GM20000 (cell line): ENCODE measurements at places on chromosomes 5 and 9.
A peak's percentile ranks its signal among the peaks of the same experiment; 100 is the strongest.

- no peak for DNase-seq
Observed at GRCh38 chr9:3526997-3527940, 1.5 kb upstream of the RFX3 start.

- DNase-seq = no peak
Observed at GRCh38 chr5:174732036-174733020, 7.9 kb downstream of the MSX2 start.

DNA sequence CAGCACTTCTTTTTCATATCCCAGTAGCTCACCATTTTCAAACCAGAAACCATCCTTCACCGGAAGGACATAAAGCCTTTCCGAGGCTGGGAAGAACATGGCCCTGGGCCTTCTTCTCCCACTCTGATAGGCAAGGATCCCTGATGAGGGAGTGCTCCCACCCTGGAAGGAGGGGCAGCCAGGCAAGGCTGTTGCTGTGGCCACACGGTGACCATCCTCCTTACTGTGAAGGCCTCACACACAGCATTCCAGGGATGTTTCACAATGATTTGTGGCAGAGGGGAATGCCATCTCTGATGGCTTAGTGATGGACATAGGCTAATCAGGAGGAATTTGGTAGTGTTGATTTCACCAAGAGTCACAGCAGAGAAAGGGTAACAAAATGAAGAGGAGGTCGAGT, 130.7 kb downstream of the ADAMTS12 start:
- DNase-seq = no peak

GRCh38 chr5:39714036-39714698, 289.4 kb upstream of the DAB2 start:
- DNase-seq = peak; percentile 20

GRCh38 chr9:35905051-35905781, 786 bp upstream of the HRCT1 start:
- DNase-seq = no peak

- DNase-seq = no peak
Observed at GRCh38 chr5:5780253-5780652, 357.8 kb downstream of the ICE1 start.

DNA sequence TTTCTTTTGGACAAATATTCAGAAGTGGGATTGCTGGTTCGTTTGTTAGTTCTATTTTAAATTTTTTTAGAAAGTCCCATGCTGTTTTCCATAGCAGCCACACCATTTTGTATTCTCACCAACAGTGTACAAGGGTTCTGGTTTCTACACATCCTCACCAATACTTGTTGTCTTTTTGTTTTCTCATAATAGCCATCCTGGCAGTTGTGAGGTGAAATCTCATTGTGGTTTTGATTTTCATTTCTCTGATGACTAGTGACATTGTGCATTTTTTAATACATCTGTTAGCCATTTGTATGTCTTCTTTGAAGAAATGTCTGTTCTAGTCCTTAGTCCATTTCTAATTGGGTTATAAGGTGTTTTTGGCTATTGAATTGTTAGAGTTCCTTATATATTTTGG, 214.3 kb downstream of the ARRDC3 start:
- no peak for DNase-seq

GRCh38 chr5:13115476-13115875, 829.0 kb downstream of the DNAH5 start:
- DNase-seq = no peak

- DNase-seq = no peak
Observed at GRCh38 chr5:154355129-154355611, 90.6 kb upstream of the SAP30L start.

DNA sequence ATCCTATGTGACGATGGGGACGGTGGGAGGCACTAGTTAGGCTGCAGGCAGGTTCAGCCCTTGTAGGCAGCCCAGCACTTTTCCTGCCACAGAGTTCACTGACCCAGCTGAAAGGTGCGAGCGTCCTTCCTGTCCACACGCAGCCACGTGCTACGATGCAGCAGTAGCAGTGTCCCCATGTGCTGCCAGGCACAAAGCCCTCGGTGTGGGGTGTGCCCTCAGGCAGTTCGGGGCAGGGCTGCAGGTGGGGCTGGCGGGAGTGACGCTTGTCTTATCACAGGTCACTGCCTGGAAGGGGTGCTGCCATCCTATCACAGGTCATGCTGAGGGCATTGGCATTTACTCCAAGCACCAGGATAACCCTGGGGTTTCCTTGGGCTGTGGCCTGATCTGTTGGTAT, 46.8 kb upstream of the CLPTM1L start:
- no peak for DNase-seq

DNA sequence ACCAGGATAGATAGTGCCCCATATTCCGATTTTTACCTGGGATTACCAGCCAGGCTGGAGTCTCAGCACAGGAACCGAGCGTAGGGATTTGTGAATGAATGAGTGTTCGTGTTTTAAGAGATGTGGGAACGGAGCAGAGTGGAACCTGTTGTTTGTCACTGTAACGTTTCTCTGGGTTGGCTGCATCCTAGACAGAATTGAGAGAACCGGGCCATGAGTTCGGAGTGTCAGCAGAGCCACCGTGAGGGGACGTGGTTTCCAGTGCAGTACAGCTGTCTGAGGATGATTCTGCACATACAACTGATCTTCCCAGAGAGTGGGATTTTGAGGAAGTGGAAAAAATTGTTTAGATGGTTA, 1.2 kb downstream of the PDE8B start:
- DNase-seq = no peak

DNA sequence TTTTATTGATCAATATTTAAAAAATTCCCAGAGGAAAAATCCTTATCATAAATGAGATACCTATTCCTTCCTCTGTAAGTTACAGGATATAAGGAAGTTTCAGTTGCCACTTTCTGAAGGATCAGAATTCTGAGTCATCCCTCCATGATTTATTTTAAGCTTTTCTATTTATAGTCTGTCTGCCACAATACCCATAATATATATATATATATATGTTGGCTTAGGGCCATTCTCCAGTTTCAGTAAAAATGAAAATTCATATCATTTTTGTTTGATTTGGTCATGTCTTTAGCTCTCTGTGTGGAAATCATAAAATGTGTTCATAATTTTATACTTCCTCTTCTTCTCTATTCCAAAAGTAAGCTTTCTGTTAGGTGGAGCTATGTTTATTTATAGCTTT, 215.8 kb upstream of the CYLC2 start:
- DNase-seq = no peak

GRCh38 chr5:138471052-138471361, 5.7 kb downstream of the EGR1 start:
- DNase-seq = no peak

GRCh38 chr5:130555429-130555828, 609.6 kb downstream of the HINT1 start:
- no peak for DNase-seq

GRCh38 chr5:407801-408268, 35.1 kb upstream of the EXOC3 start:
- DNase-seq = no peak

GRCh38 chr5:159386028-159386711, 55.9 kb upstream of the IL12B start:
- no peak for DNase-seq

DNA sequence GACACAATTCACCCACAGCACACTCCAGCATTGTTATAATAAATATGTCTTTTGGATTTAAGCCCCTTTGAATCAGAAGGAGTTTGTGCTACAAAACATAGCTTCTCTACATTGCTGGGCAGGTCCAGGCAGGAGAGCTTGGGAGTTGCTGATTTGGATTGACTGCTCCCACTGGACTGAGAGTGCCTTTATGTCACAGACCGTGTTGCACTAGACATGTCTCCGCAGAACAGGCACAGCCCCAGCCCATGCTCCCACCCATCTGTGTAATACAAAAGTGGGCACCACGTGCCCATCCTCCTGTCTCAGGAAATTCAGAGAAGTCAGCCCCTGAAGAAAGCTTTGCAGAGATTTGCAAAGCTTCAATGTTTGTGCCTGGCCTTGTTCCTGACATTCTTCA, 117.1 kb downstream of the MED10 start:
- DNase-seq = no peak

DNA sequence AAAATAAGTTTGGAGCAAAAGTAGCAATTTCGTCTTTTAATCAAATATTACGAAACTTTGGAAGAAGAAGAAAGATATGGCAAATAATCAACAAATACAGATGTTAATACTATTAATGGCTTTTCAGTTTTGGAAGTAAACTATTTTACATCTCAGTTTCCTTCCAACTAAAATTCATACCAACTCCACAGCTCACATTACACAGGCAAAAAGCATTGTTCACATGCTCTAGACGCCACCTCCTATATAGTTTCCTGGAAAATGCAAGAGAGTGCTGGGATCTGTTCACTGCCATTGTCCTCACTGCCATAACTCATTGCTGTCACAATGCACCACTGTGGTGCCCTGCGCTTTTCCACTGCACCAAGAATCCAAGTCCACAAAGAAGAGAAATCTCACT, 149.0 kb upstream of the FTMT start:
- DNase-seq = no peak

GRCh38 chr5:113989913-113990305, 372.0 kb upstream of the KCNN2 start:
- no peak for DNase-seq

DNA sequence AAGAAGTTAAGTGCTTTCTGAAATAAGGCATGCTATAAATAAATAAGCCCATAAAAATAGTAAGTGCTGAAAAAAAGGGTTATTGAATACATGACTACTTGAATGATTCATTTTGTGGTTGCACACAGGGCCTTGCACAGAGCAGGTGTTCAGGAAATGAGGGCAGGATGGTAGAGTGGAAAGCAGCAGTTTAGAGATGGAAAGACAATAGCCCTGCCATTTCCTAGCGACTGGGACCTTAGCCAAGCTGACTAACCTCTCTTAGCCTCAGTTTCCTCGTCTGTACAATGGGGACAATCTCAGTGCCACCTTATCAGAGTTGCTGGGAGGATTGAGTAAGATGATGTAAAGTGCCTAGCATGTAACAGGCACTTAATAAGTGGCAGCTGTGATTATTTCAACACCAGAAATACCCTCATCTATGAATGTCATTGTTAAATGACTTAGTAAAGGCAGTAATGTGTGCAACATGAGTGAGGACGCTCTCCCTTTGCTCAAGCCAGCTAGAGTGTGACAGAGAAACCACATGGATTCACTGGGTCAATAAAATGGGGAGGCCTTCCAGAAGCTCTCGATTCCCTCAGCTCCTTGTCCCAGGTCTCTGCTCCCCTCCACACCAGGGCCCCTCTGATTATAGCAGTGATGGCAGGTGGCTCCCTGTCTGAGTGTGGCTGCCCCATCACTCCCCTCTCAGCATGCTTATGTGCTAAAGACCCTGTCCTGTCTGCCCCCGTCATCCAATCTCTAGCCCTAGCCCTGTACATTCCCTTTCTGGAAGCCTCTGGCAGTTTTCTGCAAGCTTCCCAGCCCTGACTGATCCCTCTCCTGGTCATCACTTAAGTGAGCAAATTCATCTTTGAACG, 16.0 kb upstream of the PHF19 start:
- DNase-seq = peak; percentile 84

GRCh38 chr9:122463828-122464632, 13.7 kb downstream of the OR1J1 start:
- DNase-seq = peak; percentile 15

DNA sequence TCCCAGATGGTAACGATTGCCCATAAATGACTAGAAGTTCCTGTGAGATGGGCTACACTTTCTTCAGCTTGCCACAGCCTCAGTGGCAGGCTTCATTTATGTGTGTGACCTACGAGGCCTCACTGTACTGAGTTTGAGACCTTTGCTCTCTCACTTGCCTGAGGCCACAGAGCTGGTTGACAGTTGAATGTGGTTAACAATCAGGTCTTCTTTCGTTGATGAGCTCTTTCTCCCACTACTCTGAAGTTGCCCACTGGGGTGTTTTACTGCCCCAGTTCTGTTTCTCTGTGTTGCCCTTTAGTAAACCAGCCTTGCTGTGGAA, 70.5 kb downstream of the CYFIP2 start:
- no peak for DNase-seq

GRCh38 chr9:124306098-124306735, 48.5 kb downstream of the NEK6 start:
- no peak for DNase-seq
